Stimulated activated CD8-positive, alpha-beta memory T cell treated with anti-CD3 and anti-CD28 coated beads, Interleukin-4, amount 100 ng/mL, for 1 hour (primary cell): ENCODE measurements at places on chromosomes 5 and 9.

GRCh38 chr9:8895861-8896224 is 1096.3 kb upstream of the DMAC1 start:
- DNase-seq: no peak

- DNase-seq: no peak
These were observed 2.4 kb downstream of the PRR16 start for GRCh38 chr5:120466341-120467006.

DNA sequence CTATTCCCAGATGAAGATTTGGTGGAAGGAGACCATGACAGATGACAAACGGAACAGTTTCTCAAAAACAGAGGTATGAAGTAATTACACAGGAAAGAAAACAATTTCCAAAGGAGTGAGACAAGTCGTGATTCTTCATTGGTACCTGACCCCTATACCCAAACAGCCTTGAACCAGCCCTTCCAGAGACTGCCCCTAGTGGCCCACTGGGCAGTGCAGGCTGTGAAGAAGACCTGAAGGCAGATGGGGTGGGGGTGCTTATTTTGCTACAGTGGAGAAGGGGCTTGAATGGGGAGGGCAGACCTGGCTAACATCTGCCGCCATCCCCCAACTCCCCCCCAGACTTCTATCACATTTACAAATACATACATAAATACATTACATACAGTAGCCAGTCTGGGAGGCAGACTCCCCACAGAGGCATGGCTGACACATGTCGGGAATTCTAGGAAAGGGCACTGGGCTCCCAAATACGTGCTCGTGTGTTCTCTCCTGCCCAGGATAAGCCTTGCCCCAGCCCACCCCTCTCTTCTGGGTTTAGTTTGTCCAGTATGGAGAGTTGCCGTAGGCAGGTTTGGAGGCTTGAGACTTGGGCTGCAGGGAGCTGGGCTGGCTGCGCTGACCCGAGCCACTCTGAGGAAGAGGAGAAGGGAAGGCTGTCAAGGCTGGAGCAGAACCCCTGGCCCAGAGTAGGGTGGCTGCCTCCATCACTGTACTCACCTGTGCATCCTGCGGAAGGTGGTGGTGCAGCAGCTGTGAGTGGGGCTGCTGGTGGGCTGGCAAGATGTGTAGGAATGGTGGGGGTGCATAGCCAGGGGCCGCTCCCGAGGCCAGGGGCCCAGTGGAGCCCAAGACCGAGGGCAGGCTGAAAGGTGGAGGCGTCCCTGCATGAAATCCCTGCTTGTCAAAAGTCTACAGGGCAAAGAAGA is 105.3 kb downstream of the UBE2R2 start:
- DNase-seq: no peak

GRCh38 chr5:55593115-55593472 is 58.3 kb upstream of the PLPP1 start:
- DNase-seq: no peak

DNA sequence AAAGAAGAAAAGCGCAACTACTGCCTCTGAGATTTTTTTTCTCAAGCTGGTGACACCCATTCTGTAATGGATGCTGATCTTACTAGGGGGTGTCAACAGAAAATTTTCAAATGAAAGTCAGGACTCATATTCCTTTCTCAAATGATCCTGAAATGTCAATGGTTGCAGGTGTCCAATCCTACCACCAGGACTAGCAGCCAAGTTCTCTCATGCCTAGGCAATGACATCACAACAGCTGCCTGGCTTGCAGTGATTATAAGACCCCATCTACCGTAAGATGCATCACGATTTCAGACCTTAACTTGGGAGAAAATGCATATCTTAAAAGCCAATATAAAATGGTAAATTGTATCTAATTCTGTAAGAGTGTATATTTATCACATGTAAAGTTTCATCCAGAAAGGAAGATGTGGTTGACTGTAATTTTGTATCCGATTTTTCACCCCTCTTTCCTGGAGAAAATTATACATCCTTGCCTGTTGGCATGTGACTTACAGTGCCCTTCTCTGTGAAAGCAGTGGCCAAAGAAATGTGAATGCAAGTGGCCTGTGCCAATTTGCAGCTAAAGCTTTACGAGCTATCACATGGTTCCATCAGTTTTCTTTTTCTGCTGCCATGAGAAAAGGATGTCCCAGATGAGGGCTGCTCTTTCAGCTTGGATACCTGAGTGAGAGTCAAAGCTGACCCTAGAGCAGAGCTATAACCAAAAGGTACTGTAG is 104.4 kb downstream of the DENND1A start:
- no peak for DNase-seq

GRCh38 chr5:35811108-35811741 is 45.5 kb upstream of the IL7R start:
- no peak for DNase-seq

GRCh38 chr5:58764199-58764598 is 181.3 kb downstream of the RAB3C start:
- no peak for DNase-seq

GRCh38 chr9:128946571-128947276 is 679 bp downstream of the DOLK start:
- DNase-seq: no peak

GRCh38 chr9:93020771-93021670 is 37.5 kb upstream of the SUSD3 start:
- no peak for DNase-seq

DNA sequence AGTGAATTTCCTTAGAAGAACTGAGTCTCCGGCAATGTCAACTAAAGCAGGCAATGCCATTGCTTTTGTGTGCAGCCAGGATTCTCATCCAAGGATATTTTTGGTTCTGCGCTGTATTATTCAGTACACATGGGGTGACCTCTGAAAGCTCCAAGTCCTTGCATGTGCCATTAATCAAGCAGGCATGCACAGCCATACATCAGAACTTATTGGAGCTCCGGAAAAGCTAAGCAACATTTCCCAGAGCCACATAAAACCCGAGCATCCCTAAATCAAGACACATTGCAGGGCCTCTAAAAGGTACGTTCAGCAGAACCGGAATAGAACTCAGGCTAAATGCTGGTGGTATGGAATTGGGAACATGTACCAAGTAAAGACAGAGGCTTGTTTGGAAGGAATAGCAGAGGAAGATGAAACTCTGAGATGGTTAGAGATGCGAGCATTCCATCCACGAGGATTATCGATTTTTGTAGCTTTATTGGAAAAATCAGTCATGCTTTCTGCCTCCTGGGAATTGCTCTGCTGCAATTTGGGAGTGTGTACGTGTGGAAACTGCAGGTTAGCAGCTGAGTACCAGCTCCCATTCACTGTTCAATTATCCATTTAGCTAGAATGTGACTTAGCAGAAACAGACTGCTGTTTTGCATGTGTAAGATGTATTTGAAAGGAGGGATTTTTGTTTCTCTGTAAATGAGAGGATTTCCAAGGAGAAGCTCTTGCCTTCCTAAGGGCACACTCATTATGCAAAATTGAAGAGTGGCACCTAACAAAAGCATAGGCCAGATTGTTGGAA is 143.7 kb upstream of the WWC1 start:
- no peak for DNase-seq

DNA sequence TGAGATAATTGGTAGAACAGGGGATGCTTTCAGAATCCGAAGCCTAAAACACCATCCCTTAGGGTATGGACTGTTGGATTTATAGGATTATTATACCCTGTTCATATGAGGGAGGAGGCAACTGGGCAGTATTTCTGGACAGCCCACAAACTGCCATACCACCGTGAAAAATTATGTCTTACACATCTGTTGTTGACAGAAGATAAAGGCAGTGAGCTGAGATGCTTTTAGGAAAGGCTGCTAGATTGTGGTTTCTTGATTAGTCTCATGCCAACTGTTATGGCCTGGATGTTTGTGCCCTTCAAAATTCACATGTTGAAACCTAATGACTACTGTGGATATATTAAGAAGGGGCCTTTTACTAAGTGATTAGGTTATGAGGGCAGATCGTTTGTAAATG is 83.7 kb upstream of the DHFR start:
- no peak for DNase-seq

DNA sequence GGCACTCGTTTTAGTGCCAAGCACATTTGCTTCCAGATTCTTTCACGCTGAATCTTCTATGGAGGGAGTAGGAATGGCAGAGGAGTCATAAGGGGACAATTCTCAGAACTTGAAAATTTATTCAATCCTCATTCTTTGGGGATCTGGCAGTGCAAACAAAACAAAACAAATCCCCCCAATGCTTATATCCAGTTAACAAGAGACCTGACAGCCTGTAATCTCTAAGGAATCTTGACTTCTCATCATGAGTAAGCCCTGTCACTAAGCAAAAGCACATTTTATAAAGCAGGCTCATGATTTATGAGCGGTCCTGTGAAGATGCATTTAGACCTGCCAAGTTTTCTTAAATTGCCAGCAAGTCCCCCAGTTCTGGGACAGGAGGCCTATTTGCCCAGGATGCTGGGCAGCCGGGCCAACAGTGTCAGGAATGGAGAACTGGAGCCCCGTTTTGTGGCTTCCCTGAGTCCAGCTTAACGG is 513.9 kb downstream of the CTNND2 start:
- no peak for DNase-seq

- DNase-seq: no peak
These were observed 25.7 kb downstream of the PIP5K1B start for GRCh38 chr9:68730570-68731235.

DNA sequence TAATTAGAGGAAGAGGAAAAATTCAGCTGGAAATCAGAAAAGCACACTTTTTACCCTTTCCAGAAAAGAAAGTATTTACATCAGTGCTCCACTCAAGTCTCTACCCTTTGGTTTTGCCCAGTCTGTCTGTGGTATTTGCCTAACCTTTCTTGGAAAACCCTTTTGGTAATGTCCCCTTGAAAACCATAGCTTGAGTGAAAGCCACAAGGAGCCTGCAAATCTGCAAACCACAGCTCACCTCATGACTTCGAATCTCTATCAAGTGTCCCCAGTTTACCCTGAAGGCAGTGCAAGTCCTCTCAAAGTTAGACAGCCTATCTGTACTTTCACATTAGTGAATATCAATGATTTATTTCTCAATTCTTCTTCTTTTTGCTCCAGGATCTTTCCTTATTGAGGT is 162.1 kb upstream of the TSLP start:
- DNase-seq: no peak

DNA sequence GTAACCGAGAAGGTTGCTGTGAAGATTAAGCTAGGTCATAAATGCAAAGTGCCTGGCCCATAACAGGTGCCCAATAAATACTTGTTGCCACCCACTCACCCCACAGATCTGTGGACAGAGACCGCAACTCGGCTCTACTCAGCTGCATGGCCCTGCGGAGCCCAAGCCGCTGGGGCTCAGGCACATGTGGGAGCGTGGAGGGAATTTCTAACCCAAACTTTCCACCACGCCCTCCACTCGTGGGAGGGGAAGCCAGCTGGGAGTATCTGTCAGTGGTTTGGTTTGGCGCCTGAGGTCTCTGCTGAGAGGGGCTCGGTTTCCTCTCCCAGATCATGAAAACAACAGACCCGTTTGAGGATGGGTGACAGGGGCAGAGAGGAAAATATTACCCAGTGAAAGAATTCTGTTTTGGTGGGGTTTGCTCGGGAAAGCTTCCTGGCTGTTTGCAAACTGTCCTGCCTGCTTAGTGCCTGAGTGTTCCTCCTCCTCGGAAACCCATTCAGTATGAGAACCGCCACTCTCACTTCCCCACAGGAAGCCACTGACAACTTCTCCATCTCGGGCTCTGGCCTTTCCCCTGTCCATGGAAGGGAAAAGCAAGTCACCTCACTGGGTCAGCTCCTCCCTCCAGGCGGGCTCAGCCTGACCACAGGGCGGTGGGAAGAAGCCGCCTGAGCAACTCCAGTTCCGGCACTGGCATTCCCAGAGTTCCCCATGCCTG is 60.1 kb downstream of the RGS3 start:
- DNase-seq: peak; percentile 35

DNA sequence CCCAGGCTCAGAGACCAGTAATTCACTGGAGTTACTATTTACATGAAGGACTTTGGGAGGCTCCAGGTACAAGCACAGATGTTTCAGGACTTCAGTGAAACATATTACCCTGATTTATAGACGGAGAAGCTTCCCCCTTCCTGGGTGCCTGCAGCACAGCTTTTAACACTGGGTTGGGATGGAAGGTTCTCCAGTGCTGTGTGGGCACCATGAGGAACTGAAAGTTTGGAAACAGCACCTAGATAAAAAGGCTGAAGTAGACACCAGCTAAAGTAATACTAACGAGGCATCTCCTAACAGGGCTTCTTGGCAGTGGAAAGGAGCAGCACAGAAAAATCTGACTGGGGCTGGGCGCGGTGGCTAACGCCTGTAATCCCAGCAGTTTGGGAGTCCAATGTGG is 70.7 kb downstream of the GCNT1 start:
- DNase-seq: no peak

DNA sequence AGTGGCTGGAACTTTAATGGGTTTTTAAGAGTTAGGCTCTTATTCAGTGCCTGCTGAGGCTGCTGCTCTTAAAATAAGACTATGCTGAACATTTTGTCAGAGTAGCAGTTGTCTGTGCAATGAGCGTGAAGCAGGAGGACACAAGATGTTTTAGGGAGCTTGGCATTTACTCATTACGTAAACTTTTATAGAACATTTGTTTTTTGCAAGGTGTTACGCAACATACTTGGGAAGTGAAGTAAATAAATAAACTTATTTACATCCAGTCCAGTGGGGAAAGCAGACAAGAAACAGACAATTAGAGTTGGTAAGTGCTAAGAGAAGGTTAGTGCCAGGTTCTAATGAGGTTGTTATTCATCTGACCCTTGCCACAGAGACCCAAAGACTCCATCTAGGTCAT is 226.0 kb downstream of the HINT1 start:
- DNase-seq: no peak

GRCh38 chr5:178285399-178286225 is 53.0 kb upstream of the PHYKPL start:
- DNase-seq: no peak

GRCh38 chr9:10007356-10007755 is 605.4 kb downstream of the PTPRD start:
- no peak for DNase-seq

DNA sequence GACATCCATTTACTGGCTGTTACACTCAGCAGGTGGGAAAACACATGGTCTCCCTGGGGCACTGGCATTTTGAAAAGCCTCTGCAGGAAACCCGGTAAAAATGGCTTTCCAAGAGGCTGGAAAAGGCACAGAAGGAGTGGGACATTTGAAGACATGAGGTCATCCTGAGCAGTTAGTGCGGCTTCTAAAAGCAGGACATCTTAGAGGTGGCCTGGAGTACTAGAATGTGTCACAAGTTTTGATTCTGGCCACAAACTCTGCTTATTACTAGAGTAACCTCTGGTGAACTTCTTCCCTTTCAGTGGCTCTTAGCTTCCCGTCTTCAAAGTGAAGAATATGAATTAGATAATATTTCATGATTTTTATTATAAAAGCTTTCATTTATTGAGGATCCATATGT is 423.0 kb upstream of the BRINP1 start:
- DNase-seq: no peak

DNA sequence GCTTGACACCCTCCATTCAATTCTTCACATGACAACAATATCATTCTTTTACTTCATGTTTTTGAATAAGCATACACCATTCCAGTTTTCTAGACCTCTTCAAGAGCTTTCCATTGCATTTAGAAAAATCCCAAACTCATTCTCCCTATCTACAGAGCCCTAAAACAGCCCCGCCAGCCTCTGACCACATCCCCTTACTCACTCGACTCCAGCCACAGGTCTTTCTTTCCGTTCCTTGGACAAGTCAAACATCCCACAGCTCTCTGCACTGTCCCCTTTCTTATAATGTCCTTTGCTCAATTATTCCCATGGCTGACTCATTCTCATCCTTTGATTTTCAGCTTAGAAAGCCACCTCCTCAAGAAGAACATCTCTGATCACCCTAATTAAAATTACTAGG is 38.2 kb downstream of the TTC39B start:
- DNase-seq: no peak
